ENCODE measurements at places on chromosomes 11 and 22. TPM values are rescaled to one million over a fixed set of nuclear protein-coding genes. Genes with fewer than 3 reads are reported as not detected.

DNA sequence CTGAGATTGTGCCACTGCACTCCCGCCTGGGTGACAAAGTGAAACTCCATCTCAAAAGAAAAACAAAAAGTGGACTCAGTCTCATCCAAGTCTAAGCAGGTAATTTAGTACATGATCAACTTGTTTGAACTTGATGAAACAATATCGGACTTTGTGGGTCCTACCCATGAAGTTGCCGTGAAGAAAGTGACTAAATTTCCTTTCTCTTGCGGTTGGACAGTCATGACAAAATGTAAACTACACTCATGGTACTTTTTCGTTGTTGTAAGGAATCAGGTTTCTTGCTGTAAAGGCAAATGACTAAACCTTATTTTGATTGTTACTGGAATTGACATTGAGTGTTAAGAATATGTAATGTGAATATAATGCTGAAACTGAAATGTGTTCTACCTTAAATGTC, 164.5 kb upstream of the PLET1 start:
- DNase-seq, result no peak
- H3K27me3 ChIP-seq, result peaks cover 15% of the 10 kb centered on the region
- no peak overlapping the region for H3K4me3 ChIP-seq
- no peaks in the 10 kb centered on the region for H3K36me3 ChIP-seq

DNA sequence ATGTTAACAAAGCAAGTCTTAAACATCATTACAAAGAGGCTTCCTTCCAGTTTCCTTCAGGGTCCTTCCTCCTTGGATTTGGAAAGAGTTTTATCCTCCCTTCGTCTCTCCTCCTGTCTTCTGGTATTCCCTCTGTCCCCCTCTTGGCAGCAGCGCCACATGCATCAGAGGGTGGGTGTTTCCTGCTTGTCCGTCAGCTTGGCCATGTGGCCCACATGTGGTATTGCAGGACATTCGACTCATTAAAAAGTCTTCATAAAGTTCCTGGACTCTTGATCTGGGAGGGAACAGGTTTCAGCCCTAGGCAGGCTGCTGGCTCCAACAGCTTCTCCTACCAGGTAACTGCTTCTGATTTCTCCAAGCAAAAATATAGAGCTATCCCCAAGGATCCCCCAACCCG, 189.8 kb downstream of the CSNK2A3 start:
- peaks cover 14% of the 10 kb centered on the region for H3K27me3 ChIP-seq
- H3K27ac ChIP-seq, result no peak overlapping the region
- DNase-seq, result no peak
- H3K36me3 ChIP-seq, result no peaks in the 10 kb centered on the region
- peaks cover 6% of the 10 kb centered on the region for H3K4me1 ChIP-seq

GRCh38 chr11:6864438-6864837, 1.6 kb downstream of the OR10A2 start:
- H3K36me3 ChIP-seq, result no peaks in the 10 kb centered on the region
- H3K4me1 ChIP-seq, result no peaks in the 10 kb centered on the region
- no peak overlapping the region for H3K27ac ChIP-seq
- no peak for DNase-seq

MIOX gene
- total RNA-seq, result 0.98 TPM

- H3K4me3 ChIP-seq, result no peak overlapping the region
- peaks cover 1% of the 10 kb centered on the region for H3K4me1 ChIP-seq
- peak overlapping the region; percentile 29 for H3K27ac ChIP-seq
- H3K27me3 ChIP-seq, result peaks cover 13% of the 10 kb centered on the region
- no peak for DNase-seq
- no peaks in the 10 kb centered on the region for H3K36me3 ChIP-seq
Observed at GRCh38 chr22:32329202-32329645, 28.4 kb upstream of the RFPL3 start.

GRCh38 chr11:128174465-128175291, 412.7 kb downstream of the ETS1 start:
- no peak for DNase-seq
- H3K36me3 ChIP-seq, result no peaks in the 10 kb centered on the region
- H3K4me1 ChIP-seq, result peaks cover 3% of the 10 kb centered on the region
- H3K27ac ChIP-seq, result no peak overlapping the region
- no peak overlapping the region for H3K4me3 ChIP-seq
- H3K27me3 ChIP-seq, result peaks cover 19% of the 10 kb centered on the region

GRCh38 chr11:65524014-65524740, 706 bp upstream of the SCYL1 start:
- peaks cover 13% of the 10 kb centered on the region for H3K27me3 ChIP-seq
- no peak overlapping the region for H3K27ac ChIP-seq
- peaks cover 7% of the 10 kb centered on the region for H3K36me3 ChIP-seq
- H3K4me1 ChIP-seq, result peaks cover 27% of the 10 kb centered on the region

F2 gene
- 21.8 TPM for total RNA-seq

- peaks cover 12% of the 10 kb centered on the region for H3K4me1 ChIP-seq
- peaks cover 2% of the 10 kb centered on the region for H3K36me3 ChIP-seq
- no peak for DNase-seq
- H3K27me3 ChIP-seq, result no peaks in the 10 kb centered on the region
- H3K27ac ChIP-seq, result peak overlapping the region; percentile 74
Observed at GRCh38 chr11:71194710-71195109, 57.7 kb downstream of the SHANK2 start.

OR8D4 gene
- 0.58 TPM for total RNA-seq

PTPRCAP gene
- total RNA-seq, result 0.73 TPM

BIK gene
- total RNA-seq, result 1.9 TPM

GRCh38 chr11:73320763-73321603, 12.9 kb downstream of the ARHGEF17 start:
- peaks cover 9% of the 10 kb centered on the region for H3K36me3 ChIP-seq
- DNase-seq, result no peak
- H3K27me3 ChIP-seq, result no peaks in the 10 kb centered on the region
- H3K4me1 ChIP-seq, result peaks cover 25% of the 10 kb centered on the region
- H3K4me3 ChIP-seq, result no peak overlapping the region
- no peak overlapping the region for H3K27ac ChIP-seq

IGLL1 gene
- not detected for total RNA-seq

SAA4 gene
- total RNA-seq, result not detected

- no peak overlapping the region for H3K27ac ChIP-seq
- H3K36me3 ChIP-seq, result no peaks in the 10 kb centered on the region
- H3K4me3 ChIP-seq, result no peak overlapping the region
Observed at GRCh38 chr11:71305041-71305440, 52.7 kb upstream of the SHANK2 start.

DNA sequence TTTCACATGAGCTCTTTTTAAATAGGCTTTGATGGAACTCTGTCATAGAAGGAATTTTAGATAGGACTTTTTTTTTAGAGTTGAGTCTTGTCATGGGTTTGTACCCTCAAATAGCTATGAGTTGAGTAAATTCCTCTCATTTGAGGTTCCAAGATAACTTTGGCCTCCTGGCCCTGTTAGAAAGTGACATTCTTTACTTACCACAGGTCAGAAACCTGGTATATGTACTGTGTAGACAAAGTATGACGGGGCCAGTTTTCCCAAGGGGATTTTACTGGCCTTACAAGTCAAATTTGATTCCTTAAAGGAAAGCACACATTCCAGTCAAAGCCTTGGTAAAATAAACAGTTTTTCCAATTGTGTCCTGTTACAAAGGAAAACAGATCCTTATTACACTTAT, 729.3 kb upstream of the LUZP2 start:
- no peaks in the 10 kb centered on the region for H3K27me3 ChIP-seq
- peaks cover 3% of the 10 kb centered on the region for H3K4me1 ChIP-seq
- H3K36me3 ChIP-seq, result no peaks in the 10 kb centered on the region
- DNase-seq, result no peak
- no peak overlapping the region for H3K4me3 ChIP-seq

- H3K4me1 ChIP-seq, result peaks cover 8% of the 10 kb centered on the region
- DNase-seq, result no peak
- no peaks in the 10 kb centered on the region for H3K27me3 ChIP-seq
- no peak overlapping the region for H3K4me3 ChIP-seq
- no peaks in the 10 kb centered on the region for H3K36me3 ChIP-seq
- H3K27ac ChIP-seq, result no peak overlapping the region
Observed at GRCh38 chr11:22460181-22460580, 122.0 kb downstream of the SLC17A6 start.

DNA sequence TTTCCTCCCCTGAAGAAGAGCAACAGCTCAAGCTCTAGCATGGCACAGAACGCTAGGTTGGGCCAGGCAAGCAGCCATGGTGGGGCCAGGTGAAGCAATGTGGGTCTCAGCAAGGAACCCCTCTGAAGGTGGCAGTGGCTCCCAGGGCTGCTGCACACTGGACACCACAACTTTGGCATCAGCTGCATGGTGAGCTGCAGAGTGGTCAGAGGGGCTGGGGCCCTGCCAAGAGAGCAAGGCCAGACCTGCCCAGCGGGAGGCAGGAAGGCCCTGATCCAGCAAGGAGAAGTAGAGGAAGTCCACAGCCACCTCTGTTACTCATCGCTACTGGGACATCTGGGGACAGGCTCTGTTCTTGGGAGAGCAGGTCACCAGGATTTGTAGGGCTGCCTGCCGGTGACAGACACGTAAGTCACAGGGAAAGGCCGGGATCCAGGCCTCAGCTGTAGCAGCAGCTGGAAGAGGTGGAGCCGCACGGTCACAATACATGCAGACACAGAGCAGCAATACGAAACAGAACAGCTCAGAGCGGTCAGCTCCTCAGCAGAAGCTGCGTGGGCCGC, 12.4 kb downstream of the CYB561A3 start:
- no peak overlapping the region for H3K4me3 ChIP-seq
- H3K4me1 ChIP-seq, result no peaks in the 10 kb centered on the region
- H3K27ac ChIP-seq, result no peak overlapping the region
- DNase-seq, result no peak
- no peaks in the 10 kb centered on the region for H3K27me3 ChIP-seq

- no peaks in the 10 kb centered on the region for H3K36me3 ChIP-seq
- H3K4me1 ChIP-seq, result peaks cover 5% of the 10 kb centered on the region
- peaks cover 3% of the 10 kb centered on the region for H3K27me3 ChIP-seq
- H3K27ac ChIP-seq, result no peak overlapping the region
- no peak for DNase-seq
Observed at GRCh38 chr11:81241672-81242275, 1491.9 kb downstream of the FAM181B start.

NCF4 gene
- not detected for total RNA-seq

XBP1 gene
- 130 TPM for total RNA-seq

DNA sequence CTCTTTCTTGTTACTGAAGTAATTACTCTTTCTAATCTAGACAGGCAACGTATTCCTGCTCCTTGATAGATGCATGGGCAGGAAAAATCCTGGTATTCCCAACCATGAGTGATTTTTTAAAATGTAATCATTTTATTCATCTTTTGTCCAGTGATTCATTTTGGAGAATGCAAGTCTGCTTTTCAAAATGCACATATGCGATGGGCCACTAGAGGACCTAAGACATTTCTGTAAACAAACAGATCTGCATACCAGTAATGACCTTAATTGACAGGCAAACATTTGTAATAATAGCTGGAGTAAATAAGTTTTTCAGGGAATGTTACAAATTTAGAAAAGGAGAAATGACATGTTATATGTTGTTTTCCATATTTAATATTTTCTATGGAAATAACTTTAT, 1167.6 kb downstream of the JRKL start:
- no peak overlapping the region for H3K4me3 ChIP-seq
- no peaks in the 10 kb centered on the region for H3K4me1 ChIP-seq
- no peaks in the 10 kb centered on the region for H3K36me3 ChIP-seq
- no peak overlapping the region for H3K27ac ChIP-seq
- no peaks in the 10 kb centered on the region for H3K27me3 ChIP-seq
- no peak for DNase-seq

GRCh38 chr11:67301951-67302516, 1.3 kb upstream of the SSH3 start:
- no peaks in the 10 kb centered on the region for H3K27me3 ChIP-seq
- no peak for DNase-seq
- H3K27ac ChIP-seq, result no peak overlapping the region
- peak overlapping the region; percentile 72 for H3K4me3 ChIP-seq

DNA sequence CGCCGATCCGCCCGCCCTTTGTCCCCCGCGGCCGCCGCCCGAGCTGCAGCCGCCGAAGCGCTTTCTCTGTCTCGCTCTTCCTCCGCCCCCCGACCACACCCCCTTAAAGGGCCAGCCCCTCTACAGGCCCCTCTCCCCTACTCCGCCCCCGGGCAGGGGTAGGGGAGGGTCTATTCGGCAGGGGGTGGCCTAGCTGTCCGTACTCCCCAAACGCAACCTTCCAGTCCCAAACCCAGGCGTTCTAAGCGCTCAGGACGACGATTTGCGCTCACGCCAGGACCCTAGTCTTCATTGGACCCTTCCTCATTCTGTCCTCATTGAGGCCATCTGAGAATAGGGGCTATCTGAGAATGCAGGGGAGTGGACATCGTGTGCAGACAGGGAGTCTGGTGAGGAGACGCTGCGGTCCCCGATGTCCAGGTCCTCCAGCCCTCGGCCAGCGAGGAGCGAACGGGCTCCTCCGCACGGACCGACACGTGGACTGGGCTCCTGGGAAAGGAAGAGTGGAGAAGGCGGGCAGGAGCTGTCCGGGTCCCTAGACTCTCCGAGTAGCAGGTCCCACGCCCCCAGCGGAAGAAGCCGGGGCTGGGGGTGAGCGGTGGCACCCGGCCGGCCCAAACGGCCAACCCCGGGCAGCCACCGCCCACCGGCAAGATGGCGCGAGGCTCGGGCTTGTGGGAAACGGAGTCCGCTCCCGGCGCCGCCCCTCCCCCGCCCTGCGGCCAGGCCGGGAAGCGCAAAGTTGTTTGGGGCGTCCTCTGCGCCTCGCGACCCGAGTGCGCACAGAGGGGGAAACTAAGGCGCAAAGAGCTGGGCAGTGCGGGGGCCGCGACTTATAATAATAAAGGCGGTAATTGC, at the start of gene PPP1R14B:
TSS of gene PPP1R14B (minus strand) at position 73 of the 858 bp plus-strand sequence. CDS start 270 bp downstream, outside the sequence.
- peaks cover 4% of the 10 kb centered on the region for H3K36me3 ChIP-seq
- peak within 1 kb of the TSS; percentile 86 for H3K4me3 ChIP-seq
- H3K27me3 ChIP-seq, result peaks cover 3% of the 10 kb centered on the region
- DNase-seq, result peak; percentile 80
- H3K27ac ChIP-seq, result peak within 1 kb of the TSS; percentile 95

- no peak for DNase-seq
- H3K36me3 ChIP-seq, result peaks cover 23% of the 10 kb centered on the region
- H3K27ac ChIP-seq, result no peak overlapping the region
Observed at GRCh38 chr11:118644496-118644895, 35.0 kb downstream of the TREH start.

DNA sequence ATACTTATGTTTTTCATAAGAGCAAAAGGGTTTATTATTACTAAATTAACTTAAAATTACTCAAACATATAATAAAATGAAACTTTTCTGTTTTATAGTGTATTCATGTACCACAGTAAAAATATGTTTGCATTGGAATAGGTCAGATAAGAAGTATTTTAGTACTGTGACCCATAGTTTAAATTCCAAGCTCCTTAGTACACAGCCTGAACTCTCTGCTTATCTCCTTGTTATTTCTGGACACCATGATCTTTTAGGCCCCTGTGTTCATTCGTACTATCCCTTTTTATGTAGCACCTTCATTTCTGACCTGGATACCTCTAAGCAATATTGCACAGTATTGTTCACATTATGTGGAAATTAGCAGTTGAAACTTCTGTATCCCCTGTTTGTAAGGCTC, 296.7 kb upstream of the SYN3 start:
- peaks cover 10% of the 10 kb centered on the region for H3K4me1 ChIP-seq
- H3K36me3 ChIP-seq, result peaks cover 34% of the 10 kb centered on the region
- H3K4me3 ChIP-seq, result no peak overlapping the region
- no peaks in the 10 kb centered on the region for H3K27me3 ChIP-seq
- DNase-seq, result no peak
- peak overlapping the region; percentile 79 for H3K27ac ChIP-seq

RAB38 gene
- total RNA-seq, result 15.6 TPM

- H3K36me3 ChIP-seq, result peaks cover 22% of the 10 kb centered on the region
- DNase-seq, result peak; percentile 28
- H3K4me3 ChIP-seq, result no peak overlapping the region
- no peak overlapping the region for H3K27ac ChIP-seq
- H3K4me1 ChIP-seq, result no peaks in the 10 kb centered on the region
Observed at GRCh38 chr22:38298312-38299005, 18.8 kb downstream of the CSNK1E start.

- no peak overlapping the region for H3K4me3 ChIP-seq
- peak overlapping the region; percentile 42 for H3K27ac ChIP-seq
- H3K36me3 ChIP-seq, result no peaks in the 10 kb centered on the region
- peaks cover 10% of the 10 kb centered on the region for H3K4me1 ChIP-seq
Observed at GRCh38 chr11:126133901-126134300, 71.2 kb upstream of the CDON start.

TMEM191C gene
- total RNA-seq, result 5.1 TPM
